Umbilical cord (tissue), 2 donors: ENCODE measurements at places on chromosomes 4 and X. TPM values are rescaled to one million over a fixed set of nuclear protein-coding genes. Genes with fewer than 3 reads are reported as not detected.

- no peak for DNase-seq
These were observed 62.7 kb downstream of the PRPS1 start for GRCh38 chrX:107691024-107691448.

- no peak for DNase-seq
These were observed 52.7 kb downstream of the CFAP299 start for GRCh38 chr4:80388284-80388607.

GRCh38 chr4:114466299-114466698 lies 132.3 kb upstream of the UGT8 start:
- DNase-seq: no peak

- DNase-seq: peak; percentile 40
These were observed 7.2 kb downstream of the GNRHR start for GRCh38 chr4:67746797-67747495.

DNA sequence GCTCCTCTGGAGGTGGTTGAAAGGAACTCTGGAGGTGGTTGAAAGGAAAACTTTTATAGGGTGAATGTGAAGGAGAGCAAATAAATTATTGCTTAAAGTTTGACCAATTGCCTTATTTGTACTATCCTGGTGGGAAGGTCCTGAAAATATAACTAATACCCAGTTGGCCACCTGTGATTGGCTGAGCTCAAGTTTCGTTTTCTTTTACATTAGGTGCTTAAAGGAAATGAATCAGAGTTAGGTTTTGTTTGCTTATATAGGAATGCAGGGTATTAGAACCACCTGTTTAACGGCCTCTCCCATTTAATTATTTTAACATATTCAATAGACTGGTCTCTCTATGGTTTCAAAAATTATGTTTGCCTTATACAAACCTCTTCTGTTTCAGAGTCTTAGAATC lies 497.6 kb downstream of the PRR32 start:
- DNase-seq: no peak

- no peak for DNase-seq
These were observed 132.1 kb downstream of the PWWP3B start for GRCh38 chrX:106300239-106300638.

- no peak for DNase-seq
These were observed 349.4 kb downstream of the FAT4 start for GRCh38 chr4:125663896-125664767.

- no peak for DNase-seq
These were observed 419.5 kb upstream of the RPS6KA3 start for GRCh38 chrX:20686256-20686655.

DNA sequence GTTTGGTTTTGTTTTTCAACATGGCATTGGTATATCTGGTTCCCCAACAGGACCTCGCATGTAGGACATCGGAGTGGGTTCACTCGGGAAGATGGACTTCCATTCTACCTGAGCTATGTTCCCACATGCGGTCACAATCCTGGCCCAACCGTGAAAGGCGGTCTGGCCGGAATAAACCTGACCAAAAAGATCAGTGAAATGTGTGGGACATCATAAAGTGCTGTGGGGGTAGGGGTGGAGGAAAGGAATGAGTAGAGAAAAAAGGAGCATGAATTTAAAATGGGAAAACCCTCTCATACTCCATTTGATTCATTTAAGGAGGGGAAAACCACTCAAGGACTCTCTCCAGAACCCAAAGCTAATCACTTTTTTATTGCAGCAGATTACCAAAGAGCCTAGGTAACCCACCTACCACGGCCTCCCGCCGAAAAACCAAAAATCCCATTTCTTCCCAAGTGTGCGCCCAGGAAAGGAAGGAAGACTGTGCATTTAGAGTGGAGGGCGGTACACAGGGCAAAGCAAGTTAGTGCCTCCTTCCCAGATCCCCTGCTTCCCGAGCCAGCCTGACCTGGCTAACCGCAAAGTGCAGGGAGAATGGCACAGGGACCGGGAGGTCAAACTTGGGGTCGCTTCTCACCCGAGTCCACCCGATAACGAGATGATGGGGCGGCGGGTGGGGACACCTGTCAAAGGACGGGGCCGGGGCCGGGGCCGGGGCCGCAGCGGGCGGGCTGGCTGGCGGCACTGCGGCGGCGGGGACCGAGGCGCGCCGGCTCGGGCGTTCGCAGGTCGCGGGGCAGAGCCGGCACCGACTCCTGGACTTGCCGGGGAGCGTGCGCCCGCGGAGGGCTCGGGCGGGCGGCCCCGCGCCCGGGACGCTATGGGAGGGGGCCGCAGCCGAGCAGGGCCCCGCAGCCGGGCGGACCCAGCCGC lies 669 bp downstream of the TMEM150C start:
- DNase-seq: no peak

DNA sequence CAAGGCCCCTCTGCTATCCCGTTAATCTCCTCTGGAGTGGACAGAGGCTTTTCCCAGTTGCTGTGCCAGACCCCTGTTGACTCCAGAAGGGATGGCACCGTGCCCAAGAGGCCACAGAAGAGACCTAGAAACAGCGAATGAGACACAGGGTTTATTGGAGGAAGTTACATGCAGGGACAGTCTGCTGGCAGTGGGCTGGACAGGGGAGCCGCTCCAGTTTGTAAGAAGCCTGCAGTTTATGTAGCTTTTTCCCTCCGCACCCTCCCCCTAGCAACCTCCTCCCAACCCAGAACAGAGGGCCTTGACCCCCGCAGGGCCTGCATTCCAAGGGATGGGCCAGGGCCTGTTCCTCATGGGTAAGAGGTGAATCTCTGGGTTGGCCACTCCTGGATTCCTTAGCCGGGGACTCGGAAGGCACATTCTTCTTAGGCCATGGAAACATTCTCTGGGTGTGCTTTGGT lies 216.8 kb upstream of the PSAPL1 start:
- peak; percentile 61 for DNase-seq

DNA sequence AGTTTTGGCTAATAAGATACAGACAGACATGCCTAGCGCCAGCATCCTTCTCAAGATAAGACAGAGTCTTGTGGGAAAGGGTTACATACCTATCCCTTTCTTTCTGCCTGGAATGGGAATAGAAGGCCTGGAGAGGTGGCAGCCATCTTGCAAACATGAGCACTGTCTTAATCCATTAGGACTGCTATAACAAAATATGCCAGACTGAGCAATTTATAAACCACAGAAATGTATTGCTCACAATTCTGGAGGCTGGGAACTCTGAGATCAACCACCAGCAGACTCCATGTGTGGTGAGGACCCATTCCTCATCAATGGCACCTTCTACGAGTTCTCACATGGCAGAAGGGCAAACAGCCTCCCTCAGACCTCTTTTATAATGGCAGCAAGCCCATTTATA lies 26.5 kb upstream of the NEIL3 start:
- no peak for DNase-seq

DNA sequence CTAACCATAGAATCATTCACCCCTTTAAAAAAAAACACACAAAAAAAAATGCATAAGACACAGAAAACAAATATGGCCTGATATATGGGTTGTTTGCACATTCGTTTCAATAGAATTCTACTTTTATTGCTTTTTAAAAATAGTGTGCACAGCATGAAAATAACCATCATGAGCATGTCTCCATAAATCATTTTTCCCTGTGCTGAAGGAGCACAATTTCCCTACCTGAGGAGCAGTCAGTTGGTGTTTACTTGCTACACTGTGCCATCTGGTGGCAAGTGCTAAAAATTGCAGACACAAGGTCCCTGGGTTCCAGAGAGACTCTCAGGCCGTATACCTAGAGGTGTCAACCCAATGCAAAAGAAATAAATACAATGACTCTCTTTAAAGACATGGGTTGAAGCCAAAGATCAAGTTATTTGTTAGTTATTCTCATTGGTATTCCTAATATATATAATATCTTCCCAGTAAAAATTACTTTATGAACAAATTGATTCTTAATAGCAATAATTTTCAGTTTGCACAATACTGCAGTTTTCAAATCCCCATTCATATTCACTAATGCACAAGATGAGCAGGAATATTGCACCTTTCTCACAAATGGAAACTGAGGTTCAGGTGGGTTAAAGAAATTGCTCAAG lies 551.4 kb downstream of the IQCM start:
- DNase-seq: peak; percentile 43

Gene TIGD4
- 3.9 TPM for total RNA-seq

Gene FGFBP1
- 10.6 TPM for total RNA-seq

Gene STIM2
- 14.0 TPM for total RNA-seq

Gene CLDN34
- total RNA-seq: not detected

Gene UGT2B10
- total RNA-seq: 0.96 TPM

Gene EPHA5
- 5.3 TPM for total RNA-seq
